ENCODE measurements at places on chromosomes 3 and 15.

DNA sequence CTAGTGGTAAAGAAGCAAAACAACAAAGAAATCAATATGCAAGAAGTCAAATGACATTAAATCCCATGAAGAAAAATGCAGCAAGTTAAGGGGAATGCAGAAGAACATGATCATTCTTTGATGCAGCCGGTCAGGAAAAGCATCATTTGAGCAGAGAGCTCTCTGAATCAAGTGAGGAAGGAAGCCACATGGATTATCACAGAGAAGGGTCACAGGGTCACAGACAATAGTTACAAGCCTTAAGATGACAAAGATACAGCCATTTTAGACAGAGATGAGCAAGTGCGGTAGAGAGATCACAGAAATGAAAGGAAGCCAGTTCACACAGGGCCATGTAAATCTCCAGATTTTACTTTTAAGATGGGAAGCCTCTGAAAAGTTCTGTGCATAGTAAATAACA lies 43.9 kb downstream of the UBE3A start:
- DNase-seq, result no peak

- DNase-seq, result no peak
Observed at GRCh38 chr3:9810846-9811245, 784 bp downstream of the TTLL3 start.

- no peak for DNase-seq
Observed at GRCh38 chr15:66733976-66734375, 31.9 kb downstream of the SMAD6 start.

- DNase-seq, result no peak
Observed at GRCh38 chr3:26766031-26766430, 143.5 kb downstream of the LRRC3B start.

DNA sequence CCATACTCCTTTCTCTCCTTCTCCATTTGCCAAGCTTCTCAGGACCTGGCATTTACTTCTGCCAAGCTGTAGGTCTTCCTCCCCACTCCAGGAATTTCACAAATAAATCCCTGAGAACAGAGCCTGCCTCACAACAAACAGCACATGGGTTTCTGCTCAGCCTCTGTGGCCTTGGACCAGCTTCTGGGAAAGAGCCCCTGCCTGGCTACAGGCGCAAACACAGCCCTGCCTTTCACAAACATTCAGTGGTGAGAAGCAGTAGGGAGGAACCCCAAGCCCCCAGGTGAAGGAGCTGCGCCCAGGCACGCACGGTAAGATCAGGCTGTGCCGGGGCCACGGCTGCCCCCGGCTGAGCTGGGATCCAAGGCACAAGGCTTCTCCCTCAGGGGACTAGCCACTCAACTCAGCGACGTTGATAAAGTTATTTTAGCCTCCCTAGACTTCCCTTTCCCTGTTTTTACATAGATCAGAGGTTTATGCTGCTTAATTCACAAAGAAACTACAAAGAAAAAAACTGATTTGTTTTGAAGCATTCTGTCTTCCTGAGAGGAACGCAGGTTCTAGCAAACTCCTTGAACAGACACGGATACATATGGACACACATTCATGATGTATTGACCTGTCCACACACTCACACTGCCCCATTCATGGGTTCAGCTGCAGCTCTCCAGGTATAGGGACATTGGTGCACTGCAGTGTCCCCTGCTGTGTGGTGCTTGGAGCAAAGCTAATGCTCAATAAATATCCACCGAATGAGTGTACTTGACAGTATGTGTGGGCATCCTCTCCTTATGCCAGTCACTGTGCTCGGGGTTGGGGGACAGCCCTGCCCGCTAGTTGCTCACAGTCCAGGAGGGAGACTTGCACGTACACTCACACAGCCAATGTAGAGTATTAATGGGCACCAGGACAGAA lies 25.4 kb downstream of the HES1 start:
- DNase-seq, result peak; percentile 44

DNA sequence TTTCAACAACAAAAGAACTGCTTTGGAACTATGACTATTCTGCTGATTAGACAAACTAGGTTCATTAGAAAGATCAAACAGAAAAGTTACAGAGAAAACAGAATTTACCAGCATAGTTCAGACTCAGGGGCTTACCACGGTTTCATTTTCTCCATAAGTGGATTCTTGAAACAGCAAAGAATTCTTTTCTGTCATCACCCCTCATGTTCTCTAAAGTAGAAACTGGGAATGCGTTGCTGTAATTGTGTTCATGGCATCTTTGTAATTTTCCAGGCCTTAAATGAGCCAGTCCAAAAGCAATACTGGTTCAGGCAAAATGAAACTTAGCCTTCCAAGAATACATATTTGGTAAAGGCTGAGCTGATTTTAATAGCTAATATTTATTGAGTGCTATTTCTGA lies 287.8 kb downstream of the CHL1 start:
- DNase-seq, result no peak

- no peak for DNase-seq
Observed at GRCh38 chr15:41570764-41571163, 11.8 kb downstream of the TYRO3 start.
